Stimulated activated CD8-positive, alpha-beta memory T cell treated with anti-CD3 and anti-CD28 coated beads, Interleukin-7, amount 100 ng/mL, for 24 hours (primary cell): ENCODE measurements at places on chromosomes 3 and 15.

DNA sequence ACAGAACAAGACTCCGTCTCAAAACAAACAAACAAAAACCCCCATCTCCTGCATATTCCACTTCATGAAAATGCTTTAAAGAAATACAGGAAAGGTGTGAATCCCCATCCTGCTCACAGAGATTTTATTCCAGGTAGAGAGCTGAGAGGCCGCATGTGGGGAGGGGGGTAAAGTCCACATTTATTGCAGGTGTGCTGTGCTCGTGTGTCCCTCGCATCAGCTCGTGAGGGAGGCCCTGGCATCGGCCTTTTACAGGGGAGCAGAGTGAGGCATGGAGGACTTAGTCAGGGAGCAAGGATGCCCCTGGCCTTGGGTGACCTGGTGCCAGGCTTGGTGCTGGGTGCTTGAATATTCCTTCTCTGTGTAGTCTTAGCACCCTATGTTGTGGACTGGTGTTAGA lies 413.5 kb upstream of the C2CD4B start:
- DNase-seq: no peak

DNA sequence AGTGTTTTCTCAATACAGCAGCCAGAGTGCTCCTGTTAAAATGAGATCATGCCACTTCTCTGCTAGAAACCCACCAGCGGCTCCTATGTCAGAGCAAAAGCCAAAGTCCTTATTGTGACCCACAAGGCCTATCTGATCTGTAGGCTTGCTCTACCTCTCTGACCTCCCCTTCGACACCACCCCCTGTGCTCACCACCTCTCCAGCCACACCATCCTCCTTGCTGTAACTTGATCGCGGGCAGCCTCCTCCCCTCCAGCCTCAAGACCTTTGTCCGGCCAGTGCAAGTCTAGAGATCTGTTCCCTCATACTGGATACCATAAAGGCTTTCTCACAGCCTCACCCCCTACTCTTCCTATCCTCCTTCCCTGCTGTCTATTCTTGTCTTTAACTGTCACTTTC lies 1.9 kb upstream of the IGDCC4 start:
- no peak for DNase-seq

DNA sequence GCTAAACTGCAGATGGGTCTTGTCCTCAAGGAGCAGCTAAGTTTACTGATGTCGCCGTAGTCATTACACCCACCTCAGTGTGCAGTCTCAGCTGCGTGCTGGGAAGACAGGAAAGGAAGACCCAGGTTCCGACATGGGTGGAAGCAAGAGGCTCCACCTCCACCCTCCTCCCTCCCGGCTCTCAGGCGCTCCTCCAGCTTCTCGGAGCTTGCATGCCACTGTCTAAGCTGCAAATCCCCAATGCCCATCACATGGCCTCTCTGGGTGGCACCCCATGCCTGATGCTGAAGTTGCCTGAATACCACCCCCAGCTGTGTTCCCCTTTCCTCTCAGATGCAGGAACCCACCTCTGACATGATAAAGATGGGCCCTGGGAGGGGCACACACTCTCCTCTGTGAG lies 58.5 kb downstream of the MGLL start:
- DNase-seq: no peak

GRCh38 chr3:174191380-174191779 lies 667.8 kb upstream of the NAALADL2 start:
- DNase-seq: no peak

GRCh38 chr3:197111685-197112084 lies 82.1 kb upstream of the MELTF start:
- no peak for DNase-seq

DNA sequence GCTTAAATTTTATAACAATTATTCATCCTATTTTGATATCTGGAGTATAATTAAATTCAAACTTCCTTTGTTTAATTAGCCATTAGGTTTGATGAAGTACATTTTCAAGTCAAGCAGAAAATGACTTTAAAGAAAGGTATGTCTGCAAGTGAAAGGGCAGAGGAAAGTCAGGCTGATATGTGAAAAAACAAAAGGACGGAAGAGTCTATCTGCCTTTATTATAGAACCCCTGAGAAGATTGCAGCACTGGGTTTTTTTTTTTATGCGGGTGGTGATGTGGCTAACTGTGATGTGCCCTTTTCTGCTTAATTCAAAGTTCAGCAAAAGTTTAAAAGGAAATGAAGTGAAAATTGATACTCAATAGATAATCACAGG lies 83.2 kb downstream of the COL8A1 start:
- DNase-seq: no peak

GRCh38 chr3:57992452-57993213 lies 15.6 kb upstream of the FLNB start:
- DNase-seq: no peak

DNA sequence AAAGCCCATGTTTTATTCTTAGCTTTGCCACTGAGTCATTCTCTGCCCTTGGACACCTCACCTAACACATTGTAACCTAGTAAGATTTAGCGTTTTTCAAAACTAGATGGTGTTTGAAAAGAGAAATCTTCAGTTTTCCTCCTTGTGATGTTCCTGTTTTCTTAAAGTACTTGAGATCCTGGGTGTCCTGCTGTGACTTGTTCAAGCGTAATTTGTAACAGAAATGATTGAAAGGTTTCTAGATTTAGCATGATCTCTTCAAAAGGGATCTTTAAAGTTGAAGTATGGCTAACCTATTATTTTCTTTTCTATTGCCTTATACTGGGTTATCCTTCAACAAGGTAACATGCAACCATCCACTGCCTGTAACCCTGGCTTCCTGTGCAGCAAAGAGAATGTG lies 32.6 kb upstream of the SPATA16 start:
- no peak for DNase-seq

GRCh38 chr3:143036557-143036956 lies 35.2 kb downstream of the U2SURP start:
- no peak for DNase-seq

- no peak for DNase-seq
Measured at GRCh38 chr15:79455361-79455760, 23.2 kb downstream of the MINAR1 start.

GRCh38 chr3:12393894-12394293 lies 90.4 kb upstream of the TSEN2 start:
- no peak for DNase-seq

GRCh38 chr15:36748366-36749115 lies 169.1 kb downstream of the CDIN1 start:
- DNase-seq: no peak

DNA sequence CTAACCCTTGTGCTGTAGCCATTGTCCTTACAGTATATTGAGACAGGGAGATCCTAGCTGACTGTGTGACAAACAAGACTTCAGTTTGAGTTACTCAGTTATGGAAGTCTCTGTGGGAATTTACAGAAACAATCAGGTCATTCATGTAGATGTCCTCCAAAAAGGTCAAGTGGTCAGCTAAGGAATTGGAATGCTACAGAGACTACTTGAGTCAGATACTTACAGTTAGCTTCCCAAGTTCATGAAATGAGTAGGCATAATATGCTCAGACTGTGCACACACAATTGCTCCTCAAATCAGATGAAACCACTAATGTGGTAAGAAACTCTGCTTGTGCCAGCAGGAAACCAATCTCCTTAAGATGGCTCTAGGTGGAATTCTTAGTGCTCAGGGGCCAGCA lies 985.7 kb downstream of the NSUN3 start:
- DNase-seq: no peak

DNA sequence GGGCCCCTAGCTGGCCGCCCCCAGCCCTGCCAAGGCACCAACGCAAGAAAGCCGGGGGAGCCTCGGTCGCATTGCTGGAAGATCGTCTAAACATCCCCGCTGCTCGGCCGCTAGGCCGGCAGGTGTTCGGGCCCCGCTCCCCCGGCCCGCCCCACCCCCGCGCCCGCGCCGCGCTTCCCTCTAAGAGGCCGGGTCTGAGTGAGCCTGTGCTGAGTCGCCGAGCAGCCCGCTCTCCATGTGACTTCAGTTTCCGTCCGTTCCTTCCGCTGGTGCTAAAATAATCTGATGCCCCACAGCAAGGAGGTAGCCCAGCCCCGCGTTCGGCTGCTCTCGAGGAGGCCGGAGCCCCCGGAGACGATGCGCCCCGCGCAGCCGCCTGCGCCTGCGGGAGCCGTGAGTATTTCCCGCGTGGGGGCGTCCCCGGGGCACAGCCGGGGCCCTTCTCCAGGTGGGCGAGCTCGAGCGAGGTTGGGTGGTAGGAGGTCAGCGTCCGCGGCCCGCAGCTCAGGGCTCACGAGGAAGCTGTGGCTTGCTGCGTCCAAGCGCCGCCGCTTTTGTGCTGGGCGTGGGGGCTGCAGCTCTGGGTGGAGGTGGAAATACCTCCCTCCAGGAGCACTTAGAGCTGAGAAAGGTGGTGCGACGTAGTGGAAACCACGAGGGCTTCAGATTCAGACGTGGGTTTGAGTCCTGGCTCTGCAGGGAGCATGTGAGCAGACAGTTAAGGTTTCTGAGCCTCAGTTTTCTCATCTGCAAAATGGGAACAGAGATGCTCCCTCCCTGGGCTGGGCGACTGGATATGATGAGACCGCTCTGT lies at the start of gene NRROS:
NRROS (plus strand) TSS at position 212 of the 814 bp plus-strand sequence. CDS start 14,846 bp downstream, outside the sequence.
- no peak for DNase-seq

DNA sequence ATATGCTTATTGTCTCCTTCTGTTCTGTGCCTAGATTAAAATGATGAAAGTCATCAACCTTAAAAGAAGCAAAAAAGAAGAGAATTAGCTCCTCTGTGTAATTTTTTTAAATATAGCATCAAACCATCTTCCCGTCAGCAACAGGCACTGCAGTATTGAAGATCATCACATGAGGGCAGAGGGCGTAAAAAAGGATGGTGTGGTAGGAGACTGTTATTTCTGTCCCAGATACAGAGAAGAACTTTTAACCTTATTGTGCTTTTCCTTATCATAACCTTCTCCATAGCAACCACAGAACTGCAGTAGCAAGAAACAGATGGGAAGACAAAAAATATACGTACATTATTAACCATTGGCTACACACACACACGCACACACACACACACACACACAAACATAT lies 88.8 kb downstream of the IGSF11 start:
- DNase-seq: no peak

- no peak for DNase-seq
Measured at GRCh38 chr3:148999806-149000205, 8.5 kb downstream of the GYG1 start.

GRCh38 chr3:113223475-113224281 lies 12.3 kb downstream of the BOC start:
- no peak for DNase-seq

- DNase-seq: peak; percentile 90
Measured at GRCh38 chr3:39383881-39384664, 903 bp downstream of the SLC25A38 start.

GRCh38 chr3:117863146-117863545 lies 1153.6 kb downstream of the TUSC7 start:
- DNase-seq: no peak

GRCh38 chr3:132346841-132347736 lies 29.9 kb downstream of the ACP3 start:
- DNase-seq: no peak

GRCh38 chr3:14569474-14570000 lies 29.4 kb upstream of the GRIP2 start:
- no peak for DNase-seq

- no peak for DNase-seq
Measured at GRCh38 chr3:20700714-20701113, 514.7 kb upstream of the SGO1 start.

DNA sequence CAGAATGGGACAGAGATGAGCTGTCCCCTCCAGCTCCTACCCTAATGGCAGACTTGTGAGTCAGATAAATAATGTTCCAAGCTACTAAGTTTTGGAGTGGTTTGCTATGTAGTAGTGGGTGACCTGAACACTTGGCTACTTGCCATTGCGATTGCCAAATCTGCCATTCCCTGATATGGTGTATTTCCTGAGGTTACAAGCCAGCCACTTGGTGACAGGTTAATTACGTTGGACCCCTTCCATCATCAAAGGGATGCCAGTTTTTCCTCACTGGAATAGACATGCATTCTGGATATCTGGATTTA lies 33.6 kb downstream of the MORF4L1 start:
- no peak for DNase-seq

GRCh38 chr3:127135241-127136023 lies 57.5 kb upstream of the PRR23E start:
- no peak for DNase-seq

- no peak for DNase-seq
Measured at GRCh38 chr3:152942366-152942765, 107.4 kb downstream of the P2RY1 start.

GRCh38 chr3:111473550-111473949 lies 68.4 kb upstream of the CD96 start:
- DNase-seq: no peak

DNA sequence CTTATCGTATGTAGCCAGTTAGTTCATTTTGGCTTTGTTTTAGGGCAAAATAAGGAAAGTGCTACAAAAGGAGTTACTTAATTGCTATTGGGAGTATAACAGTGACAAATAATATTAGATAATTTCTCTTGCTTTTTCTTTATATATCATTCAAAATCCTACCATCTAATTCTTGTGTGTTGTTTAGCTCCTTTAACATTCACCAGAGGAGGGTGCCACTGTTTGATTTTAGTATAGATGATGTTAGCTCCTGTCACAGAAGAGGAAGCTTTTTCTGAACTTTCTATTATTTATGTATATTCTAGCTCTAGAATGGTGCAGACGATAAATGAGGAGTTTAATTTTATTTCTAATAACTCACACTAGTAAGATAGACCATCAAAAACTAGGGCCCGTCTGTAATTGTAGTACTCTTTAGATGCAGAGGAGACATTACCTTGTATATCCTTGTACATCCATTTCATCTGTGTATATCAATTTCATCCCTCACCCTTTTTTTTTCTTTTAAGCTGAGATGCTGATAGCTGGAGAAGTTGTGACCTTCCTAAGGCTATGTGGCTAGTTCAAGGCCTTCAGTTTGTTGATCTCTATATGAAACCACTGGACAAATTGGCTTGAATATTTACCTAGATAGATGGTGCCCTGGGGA lies 3.0 kb downstream of the PPM1L start:
- no peak for DNase-seq

- no peak for DNase-seq
Measured at GRCh38 chr3:113212150-113212843, 940 bp downstream of the BOC start.

DNA sequence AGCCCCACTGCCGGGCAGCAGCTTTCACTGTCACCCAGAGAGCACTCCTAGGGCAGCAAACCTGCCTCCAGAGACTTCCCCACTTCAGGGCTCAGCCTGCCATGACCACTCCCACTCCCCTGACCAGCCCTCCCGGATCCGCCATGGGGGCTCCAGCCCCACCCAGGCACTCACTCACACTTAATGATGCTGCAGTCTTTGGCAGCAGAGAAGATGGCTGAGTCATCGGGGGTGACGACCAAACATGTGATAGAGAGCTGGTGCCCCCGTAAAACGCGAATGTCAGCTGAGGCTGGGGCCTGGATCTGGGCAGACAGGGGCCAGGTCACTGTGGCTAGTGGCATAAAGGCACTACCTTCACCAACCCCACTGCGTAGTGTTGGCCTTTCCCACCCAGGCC lies 4.7 kb downstream of the RRP9 start:
- no peak for DNase-seq

- no peak for DNase-seq
Measured at GRCh38 chr3:132290833-132291232, 26.4 kb upstream of the ACP3 start.
